ENCODE measurements at places on chromosomes 12 and 14.
A peak's percentile ranks its signal among the peaks of the same experiment; 100 is the strongest.

- DNase-seq = no peak
Observed at GRCh38 chr14:51823706-51824105, 36.7 kb upstream of the GNG2 start.

GRCh38 chr14:44412858-44413569 lies 94.1 kb downstream of the FSCB start:
- no peak for DNase-seq

DNA sequence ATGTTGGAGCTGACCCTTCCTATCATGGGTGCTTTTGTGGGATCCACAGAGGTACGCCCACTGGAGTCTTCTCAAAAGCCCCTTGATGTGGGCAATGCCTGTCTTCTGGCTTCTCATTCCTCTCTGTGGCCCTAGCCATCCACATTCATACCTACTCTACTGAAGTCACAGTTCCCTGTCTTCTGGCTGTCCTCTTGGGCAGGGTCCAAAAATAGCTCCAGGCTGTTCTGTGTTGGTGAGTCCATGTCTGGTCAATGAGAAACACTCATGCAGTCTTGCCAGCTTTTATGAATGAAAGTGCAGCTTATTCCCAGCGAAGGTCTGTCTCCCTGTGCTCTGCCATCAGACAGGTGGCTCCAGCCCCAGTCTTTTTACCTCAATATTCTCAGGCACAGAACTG lies 135.9 kb upstream of the MDM1 start:
- DNase-seq = no peak

- peak; percentile 19 for DNase-seq
Observed at GRCh38 chr12:2853626-2854025, 3.2 kb downstream of the TEX52 start.

DNA sequence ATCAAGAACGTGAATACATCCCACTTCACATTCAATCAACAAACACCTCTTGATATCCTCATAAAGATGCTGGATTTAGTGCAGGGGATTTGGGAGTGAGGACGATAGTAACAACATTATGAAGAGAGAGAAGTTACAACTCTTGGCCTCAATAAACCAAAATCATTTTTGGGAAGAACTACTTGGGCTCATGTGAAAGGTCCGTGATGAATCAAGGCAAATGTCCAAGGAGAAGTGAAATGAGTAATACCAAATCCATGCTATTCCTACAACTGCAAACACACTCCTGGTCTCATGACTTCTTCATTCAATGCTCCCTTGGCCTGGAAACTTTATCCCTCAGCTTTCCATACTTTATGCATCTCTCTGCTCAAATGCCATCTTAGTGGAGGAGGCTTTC lies 162.0 kb upstream of the LMNTD1 start:
- DNase-seq = no peak

- DNase-seq = no peak
Observed at GRCh38 chr12:108090932-108091678, 38.0 kb upstream of the WSCD2 start.

GRCh38 chr14:57749267-57749666 lies 116.6 kb downstream of the SLC35F4 start:
- DNase-seq = no peak

- no peak for DNase-seq
Observed at GRCh38 chr12:12997156-12997555, 2.9 kb downstream of the HEBP1 start.

GRCh38 chr14:79749065-79749464 lies 462.2 kb downstream of the DIO2 start:
- no peak for DNase-seq

DNA sequence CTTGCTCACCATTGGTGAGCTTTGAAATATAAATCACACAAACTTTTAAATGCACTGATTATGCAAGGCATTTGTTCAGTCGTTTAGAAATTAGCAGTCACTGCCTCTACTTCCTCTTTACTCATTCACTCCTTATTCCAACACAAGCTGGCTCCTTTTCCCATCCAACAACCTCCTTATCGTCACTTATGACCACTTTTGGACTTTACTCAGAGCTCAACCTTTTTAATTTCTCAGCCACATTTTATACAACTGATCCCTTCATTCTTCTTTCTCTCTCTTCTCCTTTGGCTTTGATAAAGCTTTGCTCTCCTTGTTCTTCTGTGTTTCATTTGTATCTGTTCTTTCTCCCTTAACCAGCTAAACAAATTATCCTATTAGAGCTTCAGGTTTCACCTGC lies 126.4 kb upstream of the PLEKHA5 start:
- no peak for DNase-seq

DNA sequence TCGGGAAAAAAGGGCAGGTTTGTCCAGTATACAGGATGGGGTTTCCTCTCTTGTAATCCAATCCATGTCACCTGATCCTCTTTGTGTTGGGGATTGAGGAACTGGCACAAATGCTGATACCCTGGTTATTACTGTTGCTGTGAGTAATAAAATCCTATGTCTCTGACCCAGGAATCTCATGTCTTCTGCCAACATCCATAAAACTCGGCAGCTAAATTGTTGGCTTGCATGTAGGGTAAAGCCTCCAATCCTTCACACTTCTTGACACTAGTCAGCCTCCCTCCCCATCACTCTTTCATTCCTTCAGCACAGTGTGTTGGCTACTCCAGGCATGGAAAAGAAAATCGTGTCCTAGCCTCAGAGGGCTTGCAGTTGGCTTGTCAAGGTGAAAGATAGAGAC lies 9.2 kb upstream of the NOS1 start:
- no peak for DNase-seq

GRCh38 chr12:7154901-7155470 lies 24.8 kb downstream of the CLSTN3 start:
- no peak for DNase-seq

GRCh38 chr12:94074980-94075629 lies 73.3 kb upstream of the PLXNC1 start:
- DNase-seq = no peak

GRCh38 chr14:34137001-34137745 lies 186.3 kb upstream of the EGLN3 start:
- no peak for DNase-seq

DNA sequence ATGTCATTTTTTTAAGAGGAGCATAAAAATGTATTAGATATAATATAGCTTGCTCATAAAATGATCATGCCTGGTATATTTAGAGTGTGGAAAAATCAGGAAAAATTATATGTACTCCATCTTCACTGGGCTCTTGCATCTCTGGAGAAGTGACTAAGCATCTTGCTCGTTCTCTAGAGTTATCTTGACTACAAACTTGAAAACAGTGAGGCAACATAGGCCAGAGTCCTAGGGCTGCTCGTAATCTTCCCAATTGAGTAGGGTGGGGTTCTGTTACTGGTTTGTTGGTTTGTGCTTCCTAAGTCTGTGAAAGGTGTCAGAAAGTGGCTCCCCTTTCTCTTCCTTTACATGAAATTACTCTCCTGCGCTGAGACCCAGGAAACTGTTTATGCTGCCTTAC lies 46.2 kb downstream of the AACS start:
- DNase-seq = no peak

DNA sequence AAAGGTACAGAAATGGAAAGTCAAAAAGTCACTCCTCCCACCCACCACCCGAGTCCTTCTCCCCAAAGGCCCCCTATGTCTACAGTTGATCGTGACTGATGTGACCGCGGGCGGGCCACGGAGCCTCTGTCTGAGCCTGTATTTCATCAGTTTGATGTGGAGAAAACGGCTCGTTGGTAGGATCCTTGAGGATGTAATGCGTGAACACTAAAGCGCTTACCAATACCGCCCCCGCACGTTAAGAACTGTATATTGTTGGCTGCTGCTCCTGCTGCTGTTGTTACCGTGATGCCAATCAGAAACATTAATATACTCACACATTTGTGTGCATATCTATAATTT lies 24.6 kb upstream of the UBC start:
- DNase-seq = no peak

GRCh38 chr12:124734224-124734788 lies 129.4 kb downstream of the SCARB1 start:
- DNase-seq = no peak

GRCh38 chr14:67270145-67270753 lies 29.0 kb downstream of the PALS1 start:
- no peak for DNase-seq

DNA sequence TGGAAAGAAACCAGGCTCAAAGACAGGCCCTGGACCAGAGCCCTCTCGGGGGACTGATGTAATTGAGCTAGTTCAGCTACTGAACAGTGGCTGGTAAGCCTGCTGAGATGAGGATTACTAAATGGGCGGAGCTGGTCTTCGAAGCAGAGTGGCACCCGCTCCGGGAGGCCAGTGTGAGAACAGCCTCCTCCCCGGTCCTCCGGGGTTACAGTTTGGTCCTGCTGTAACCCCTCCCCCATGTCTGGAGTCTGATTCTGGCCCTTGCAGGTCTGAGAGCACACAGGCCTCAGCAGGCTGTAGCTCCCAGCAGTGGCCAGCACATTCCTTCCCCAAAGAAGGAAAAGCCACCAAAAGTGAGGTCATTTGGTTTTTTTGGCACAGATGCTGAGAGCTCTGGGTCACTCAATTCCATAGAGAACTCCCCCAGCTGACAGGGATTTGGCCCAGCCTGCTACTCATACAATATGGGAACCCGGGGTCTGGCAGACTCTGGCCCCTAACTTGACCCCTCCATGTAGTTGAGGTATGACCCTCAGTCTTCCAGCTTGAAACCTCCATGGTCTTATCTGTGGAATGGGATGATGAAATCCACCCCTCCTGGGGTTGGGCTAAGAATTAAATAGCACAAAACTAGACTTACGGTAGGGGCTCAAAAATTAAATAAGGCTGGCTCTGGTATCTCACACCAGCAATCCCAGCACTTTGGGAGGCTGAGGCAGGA lies 39.0 kb downstream of the ACTN1 start:
- no peak for DNase-seq

GRCh38 chr12:124689631-124690030 lies 122.2 kb upstream of the NCOR2 start:
- no peak for DNase-seq

DNA sequence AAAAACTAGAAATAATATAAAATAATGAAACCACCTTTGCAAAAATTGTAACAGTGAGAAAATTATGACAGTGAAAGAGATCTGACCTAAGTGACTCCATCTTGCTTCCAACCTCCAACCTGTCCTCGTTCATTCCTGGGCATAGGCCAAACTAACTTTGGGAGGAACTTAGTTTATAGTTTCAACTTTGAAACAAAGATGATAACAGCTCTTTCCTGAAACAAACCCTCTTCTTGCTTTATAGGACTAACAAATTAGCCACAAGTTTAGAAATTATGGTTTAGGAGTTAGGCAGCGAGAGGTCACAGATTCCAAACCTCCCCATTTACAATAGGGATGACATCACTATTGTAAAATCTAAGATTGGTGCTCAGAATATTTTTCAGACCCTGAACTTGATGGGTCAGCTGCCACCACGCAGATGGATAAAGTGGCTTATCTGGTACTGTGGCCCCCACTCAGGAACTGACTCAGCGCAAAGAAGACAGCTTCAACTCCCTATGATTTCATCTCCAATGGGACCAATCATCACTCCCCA lies 32.8 kb upstream of the OR10AD1 start:
- DNase-seq = no peak

All from T-helper 2 cell (primary cell).